AG09319 (cell line): ENCODE measurements at places on chromosomes 1 and 21.

- no peak for DNase-seq
These were observed 29.9 kb downstream of the PSMG1 start for GRCh38 chr21:39153373-39153772.

GRCh38 chr21:39115576-39116235 is 67.5 kb downstream of the PSMG1 start:
- no peak for DNase-seq

DNA sequence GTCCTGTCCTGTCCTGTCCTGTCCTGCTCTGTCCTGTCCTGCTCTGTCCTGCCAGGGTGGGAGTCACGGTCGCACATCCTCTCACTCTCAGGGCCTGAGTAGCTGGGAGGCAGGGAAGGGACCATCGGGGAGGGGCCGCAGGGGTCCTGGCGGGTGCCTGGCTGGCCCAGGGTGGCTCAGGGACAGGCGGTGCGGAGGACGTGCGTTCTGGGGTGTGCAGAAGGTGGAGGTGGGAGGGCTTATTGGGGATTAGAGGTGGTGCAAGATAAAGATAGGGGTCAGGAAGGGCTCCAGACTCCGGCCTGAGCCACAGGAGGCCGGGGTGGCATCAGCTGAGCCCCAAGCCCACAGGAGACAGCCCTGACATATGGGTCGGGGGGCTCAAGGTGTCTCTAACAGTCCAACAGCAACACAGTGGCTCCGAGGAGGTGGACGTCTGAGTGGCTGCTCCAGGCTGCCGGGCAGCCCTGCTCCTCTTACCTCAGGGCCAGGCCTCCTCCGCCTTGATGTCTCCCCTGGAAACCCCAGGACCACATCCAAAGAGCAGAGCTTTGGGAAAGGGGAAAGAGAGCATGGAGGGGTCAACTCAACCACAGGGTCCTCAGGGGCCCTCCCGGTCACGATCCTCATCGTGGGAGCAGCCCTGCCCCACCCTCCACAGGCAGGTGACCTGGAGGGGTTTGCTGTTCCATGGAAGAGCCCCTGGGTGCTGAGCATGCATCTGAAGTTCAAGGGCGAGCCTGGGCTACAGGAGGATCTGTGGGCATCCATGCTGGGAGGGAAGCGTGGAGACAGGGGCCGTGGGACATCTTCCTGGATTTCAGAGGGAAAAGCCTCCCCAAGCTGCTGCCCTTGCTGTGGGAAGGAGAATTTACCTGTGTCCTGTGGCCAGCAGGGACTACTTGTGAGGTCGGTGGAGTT is 39.6 kb upstream of the ADARB1 start:
- no peak for DNase-seq

GRCh38 chr21:36132696-36133095 is 2.2 kb upstream of the CBR3 start:
- DNase-seq, result no peak

GRCh38 chr1:201502511-201502857 is 4.4 kb downstream of the CSRP1 start:
- DNase-seq, result no peak

DNA sequence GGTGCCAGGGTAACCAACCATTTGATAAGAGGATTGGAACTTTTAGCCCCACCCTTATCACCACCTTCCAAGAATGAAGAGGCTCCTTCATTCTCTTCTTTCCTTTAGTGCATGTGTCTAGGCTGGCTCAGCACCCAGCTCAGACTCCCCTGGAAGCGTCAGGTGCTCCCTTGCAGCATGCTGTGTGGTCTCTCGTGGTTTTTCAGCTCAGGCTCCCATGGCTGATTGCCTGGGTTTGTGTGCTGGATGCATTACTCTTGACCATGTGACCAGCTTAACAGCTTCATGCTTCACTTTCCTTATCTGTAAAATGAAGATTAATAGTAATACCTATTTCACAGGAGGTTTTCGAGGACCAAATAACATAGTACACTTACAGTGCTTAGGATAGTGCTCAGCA is 198.4 kb downstream of the HHAT start:
- DNase-seq, result no peak

DNA sequence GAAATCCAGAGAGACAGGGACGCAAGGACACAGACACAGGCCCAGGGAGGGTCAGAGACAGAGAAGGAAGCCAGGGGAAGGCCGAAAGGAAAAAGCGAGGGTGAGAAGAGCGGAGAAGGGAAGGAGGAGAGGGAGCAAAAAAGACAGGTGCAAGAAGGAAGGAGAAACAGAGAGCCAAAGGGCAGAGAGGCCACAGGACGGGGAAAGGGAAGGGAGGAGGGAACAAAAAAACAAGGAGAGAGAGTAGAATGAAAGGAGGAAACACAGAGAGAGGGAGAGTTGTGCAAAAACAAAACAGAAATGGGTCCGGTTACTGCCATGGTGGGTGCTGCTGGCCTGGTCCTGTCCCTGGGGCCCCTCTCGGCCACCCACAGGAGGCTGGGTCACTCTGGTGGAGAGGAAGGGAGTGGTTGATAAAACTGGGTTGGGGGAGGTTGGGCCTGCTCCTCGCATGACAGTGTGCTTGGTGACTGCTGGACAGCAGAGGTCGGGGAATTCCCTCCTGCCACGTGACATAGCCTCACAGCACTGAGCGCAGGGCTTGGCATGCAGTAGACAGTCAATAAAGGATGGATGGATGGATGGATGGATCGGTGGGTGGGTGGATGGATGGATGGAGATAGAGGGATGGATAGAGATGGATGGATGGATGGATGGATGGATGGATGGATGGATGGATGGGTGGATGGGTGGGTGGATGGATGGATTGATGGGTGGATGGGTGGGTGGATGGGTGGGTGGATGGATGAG is 64.8 kb downstream of the RAP1GAP start:
- DNase-seq, result no peak

DNA sequence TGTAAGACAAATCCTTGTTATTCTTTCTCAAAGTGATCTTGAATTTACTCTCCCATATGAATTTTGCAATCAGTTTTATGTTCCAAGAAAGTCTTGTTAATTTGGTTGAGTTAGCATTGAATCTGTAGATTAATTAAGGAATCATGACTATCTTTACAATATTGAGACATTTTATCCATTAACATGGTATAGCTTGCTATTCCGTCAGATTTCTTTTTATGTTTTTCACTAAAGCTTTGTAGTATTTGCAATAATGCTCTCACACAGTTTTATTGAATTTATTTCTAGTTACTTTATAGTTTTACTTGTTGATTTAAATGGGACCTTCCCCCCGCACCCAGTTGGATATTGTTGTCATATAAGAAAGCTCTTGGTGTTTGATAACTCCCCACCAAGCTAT is 5.8 kb upstream of the EDARADD start:
- no peak for DNase-seq

DNA sequence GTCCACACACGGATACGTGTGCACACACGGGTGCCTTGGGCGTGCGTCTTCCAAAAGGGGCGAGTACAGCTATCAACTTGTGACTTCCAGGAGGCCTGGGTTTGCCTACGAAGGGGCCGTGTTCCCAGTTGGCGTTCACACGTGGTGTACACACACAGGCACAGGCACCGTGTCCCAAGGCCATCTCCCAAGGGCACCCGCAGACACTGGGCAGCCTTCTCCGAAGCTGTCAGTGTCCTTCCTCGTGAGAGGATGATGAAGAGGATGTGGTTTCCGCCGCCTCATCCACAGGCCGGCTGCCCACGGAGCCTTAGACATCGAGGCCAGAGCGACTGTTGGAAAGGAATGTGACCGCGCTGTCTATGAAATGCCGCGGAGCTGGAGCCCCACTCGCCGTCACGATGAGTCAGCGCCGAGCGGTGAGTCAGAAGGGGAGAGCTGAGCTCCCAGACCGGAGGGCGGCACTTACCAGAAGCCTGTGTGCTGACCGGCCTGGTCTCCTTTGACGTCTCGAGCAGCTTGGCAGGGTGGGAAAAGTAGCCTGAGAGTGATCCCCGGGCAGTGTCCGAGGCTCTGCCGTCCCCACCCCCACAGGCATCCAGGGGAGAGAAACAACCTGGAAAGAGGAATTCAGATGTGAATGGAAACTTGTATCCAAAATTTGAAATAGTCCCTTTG is 141.4 kb upstream of the ARHGEF16 start:
- peak; percentile 94 for DNase-seq

DNA sequence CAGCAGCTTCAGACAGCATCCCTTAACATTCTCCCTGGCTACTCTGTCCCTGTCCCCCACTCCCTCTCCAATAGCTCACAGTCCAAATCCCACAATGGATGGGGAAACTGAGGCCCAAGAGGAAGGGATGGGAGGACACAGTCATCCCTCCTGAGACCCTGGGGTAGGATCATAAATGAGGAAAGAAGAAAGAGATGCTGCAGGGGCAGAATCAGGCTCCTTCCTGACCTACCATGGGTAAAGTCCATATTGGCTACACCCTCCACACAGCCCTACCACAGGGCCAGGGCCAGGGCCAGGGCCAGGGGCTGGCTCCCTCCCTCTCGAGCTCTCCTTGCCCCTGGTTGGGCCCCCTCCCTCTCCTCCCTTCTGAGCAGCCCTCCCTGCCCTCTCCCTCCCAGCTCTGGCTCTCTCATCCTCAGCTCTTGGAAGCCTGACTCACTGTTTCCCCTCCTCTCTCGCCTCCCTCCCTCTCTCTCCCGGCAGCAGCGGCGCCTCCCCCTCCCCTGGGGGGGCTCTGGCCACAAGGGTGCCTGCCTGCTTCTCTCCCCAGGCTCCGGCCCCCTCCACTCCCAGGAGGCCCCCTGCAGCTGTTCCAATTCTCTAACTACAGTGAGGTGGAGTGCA is 4.9 kb downstream of the AHDC1 start:
- no peak for DNase-seq

DNA sequence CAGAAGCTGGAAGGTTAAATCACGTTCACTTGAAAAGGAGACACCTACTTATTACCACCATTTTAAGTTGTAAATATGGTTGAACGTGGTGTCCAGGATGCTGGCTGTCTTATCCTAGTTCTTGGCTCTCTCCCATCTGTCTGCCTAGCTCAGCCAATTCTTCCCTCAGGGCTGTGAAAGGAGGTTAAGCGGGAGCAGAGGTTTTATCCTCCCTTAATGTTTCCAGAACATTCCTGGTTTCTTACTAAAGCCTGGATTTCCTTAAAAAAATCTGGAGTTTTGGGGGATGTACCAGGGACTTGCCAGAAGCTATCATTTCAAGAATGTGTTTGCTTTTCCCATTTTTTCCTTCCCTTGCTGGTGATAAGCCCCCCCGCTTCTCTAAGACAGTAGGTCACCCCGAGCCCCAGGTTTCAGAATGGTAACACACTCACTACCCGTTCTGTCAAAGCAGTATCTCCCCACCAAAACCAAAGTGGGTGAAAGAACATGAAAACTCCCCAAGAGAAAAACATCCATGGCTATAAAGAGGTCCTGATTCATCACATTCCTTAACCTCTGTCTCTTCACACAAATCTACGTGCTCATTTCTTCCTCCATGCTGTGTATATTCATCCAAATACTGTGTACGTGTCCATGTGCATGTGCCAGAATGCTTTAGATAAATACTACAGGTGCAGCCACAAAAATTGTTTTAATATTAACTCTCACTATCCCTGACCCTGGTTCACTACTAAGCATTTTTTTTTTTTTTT is 114.7 kb downstream of the MAP3K21 start:
- DNase-seq, result no peak

DNA sequence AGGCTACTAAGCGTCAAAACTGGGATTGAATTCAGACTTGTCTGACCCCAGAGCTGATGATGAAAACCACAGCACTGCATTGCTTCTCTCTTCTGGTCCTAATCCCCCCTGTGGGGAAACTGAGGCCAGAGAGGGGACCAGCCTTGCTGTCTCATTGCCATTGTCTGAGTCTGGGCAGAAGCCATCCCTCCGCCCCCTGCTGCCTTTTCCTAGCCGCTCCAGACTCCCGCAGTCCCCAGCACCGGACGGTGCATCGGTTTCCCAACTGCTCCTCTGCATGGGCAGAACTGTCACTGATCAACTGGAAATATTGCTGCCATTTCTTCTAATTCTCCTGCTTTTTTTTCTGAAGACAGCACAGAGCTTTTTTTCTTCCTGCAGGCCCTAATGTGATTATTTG is 157.4 kb downstream of the ACTL8 start:
- no peak for DNase-seq

- DNase-seq, result no peak
These were observed 182.6 kb upstream of the ARHGEF16 start for GRCh38 chr1:3271866-3272265.

GRCh38 chr1:180802813-180803212 is 109.9 kb upstream of the KIAA1614 start:
- DNase-seq, result no peak

GRCh38 chr1:1161078-1161682 is 12.5 kb upstream of the TTLL10 start:
- no peak for DNase-seq

DNA sequence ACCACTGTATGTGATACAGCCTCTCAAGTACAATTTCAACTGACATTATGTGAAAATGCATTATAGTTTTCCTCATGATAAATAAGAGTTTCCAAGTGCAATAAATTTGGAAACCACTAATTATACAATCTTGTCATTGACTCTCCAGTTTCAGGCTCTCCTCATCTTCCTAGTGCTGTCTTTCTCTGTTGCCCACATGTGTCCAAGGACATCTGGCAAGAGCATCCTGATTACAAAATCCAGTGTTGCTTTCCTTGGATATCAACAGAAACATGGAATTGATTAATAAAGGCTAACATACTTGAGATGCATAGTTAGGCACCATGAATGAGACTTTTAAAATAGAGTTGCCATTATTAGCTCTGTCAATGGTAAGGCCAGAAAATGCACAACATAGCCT is 15.6 kb upstream of the MAP10 start:
- no peak for DNase-seq

GRCh38 chr1:239321877-239322276 is 64.5 kb upstream of the CHRM3 start:
- DNase-seq, result no peak

DNA sequence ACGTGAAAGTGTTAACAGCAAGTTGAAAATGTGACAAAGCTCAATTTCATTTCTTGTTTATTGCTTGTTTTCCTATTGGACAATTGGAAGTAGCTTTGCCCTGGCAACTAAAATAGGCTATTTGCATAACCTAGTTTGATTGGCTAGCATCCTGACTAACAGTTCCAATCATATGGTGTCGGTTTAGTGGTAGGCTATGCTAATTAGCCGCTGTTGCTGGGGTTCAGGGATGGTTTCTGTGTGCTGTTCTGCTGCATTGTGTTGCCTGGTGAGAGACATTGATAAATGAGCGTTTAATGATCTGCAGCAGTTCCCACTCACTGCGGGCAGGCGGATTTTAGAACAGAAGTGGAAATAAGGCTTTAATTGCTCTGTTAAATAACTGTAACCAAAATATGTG is 68.5 kb downstream of the DYRK1A start:
- DNase-seq, result peak; percentile 74

- DNase-seq, result no peak
These were observed 50.6 kb upstream of the LAPTM5 start for GRCh38 chr1:30808067-30808662.
